Right forelimb (tissue), 1 donor: ENCODE measurements at places on chromosomes 6 and 20.
A peak's percentile ranks its signal among the peaks of the same experiment; 100 is the strongest.

DNA sequence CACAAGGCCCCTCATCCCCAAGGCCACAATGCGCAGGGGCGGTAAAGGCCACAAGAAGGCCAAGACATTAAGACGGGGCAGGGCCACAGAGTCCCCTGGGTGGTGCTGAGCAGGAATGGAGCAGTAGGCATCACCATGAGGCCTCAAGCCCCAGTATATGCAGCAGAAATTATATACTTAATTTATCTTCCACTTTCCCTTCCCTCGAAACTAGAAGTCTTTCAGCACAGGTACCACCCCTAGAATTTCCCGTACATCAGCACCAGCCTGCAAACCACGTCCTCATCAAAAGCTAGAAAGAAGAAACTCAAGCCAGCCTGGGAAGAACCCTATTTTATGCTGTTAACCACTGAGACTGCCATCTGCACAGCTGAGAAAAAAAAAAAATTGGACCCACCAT is 89.4 kb downstream of the PLG start:
- DNase-seq = no peak

- no peak for DNase-seq
Measured at GRCh38 chr6:99745651-99746050, 139.0 kb downstream of the PRDM13 start.

GRCh38 chr20:21388566-21388965 is 8.8 kb downstream of the NKX2-4 start:
- DNase-seq = no peak

DNA sequence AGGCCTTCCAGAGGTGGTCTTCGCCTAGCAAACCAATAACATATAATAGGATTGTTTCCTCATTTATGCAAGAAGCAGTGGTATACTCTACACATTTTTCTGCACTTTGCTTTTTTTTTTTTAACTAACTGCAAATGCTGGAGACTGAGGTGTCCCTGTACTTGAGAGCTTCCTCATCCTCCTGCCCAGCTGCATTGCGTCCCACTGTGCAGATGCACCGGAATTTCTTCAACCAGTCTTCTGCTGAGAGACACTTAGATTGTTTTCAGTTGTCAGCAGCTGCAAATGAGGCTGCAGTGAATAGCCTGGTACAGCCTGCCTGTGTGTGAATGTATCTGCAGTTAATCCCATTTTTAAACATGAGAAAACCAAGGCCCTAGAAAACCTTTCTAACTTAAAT is 11.5 kb downstream of the FGD2 start:
- DNase-seq = no peak

GRCh38 chr6:97423190-97423589 is 140.2 kb upstream of the MMS22L start:
- DNase-seq = no peak

DNA sequence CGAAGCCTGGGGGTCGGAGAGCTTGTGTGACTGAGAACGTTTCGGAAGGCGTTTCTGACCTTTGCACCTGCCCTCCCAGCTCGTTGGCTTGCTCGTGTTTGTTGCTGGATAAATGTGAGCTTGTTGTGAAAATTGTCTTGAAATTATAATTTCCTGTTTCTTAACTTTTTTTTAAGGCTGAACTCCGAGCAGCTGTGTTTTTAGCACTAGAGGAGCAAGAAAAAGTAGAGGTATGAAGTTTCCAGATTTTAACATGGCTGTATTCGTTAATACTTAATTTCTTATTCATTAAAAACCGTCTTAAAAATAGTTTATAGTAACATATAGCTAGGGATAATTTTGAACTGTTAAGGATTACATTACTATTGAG is 672 bp downstream of the CEP43 start:
- DNase-seq = no peak

- DNase-seq = no peak
Measured at GRCh38 chr20:57920971-57921370, 211.2 kb upstream of the PMEPA1 start.

GRCh38 chr6:29552512-29553051 is 7.0 kb downstream of the UBD start:
- DNase-seq = no peak

GRCh38 chr20:41395667-41396664 is 29.3 kb upstream of the EMILIN3 start:
- peak; percentile 74 for DNase-seq

GRCh38 chr6:45892696-45893245 is 122.9 kb downstream of the CLIC5 start:
- no peak for DNase-seq

DNA sequence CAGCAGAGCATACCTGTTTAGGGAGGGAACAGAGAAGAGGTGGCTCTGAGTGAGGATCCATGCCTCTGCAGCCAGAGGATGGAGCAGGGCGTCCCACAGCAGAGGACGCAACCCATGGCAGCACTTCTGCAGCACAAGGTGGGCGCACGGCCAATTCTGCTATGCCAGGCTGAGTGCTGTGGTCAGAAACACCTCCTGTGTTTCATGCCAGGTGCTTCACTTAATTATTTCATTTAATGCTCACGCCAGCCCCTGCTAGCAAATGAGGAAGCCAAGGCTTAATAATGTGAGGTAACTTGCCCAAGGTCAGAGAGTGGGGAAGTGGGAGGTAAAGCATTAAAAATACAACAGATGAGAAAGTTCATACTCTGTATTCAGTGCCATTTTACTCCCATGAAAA is 68.5 kb upstream of the PTGIS start:
- DNase-seq = no peak

- DNase-seq = no peak
Measured at GRCh38 chr6:37260040-37260439, 2.1 kb upstream of the TMEM217 start.

DNA sequence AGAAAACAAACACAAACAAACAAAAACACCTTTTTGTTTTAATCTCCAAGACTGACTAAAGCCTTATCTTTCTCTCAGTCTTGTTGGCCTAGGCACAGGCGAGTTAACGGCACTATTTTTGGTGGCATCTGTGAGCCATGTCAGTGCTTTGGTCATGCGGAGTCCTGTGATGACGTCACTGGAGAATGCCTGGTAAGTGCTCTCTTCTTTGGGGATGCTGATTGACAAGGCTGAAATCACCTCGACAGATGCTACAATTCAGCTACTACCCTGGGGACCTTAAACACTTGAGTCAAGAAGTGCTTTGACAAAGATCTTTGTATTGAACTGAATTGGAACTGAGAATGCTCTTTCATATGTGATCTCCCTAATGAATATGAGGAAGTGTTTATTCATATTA is 384.1 kb downstream of the LAMA2 start:
- DNase-seq = no peak

GRCh38 chr20:50510706-50511542 is 741 bp downstream of the PTPN1 start:
- DNase-seq = no peak

GRCh38 chr20:63442100-63442493 is 30.4 kb downstream of the KCNQ2 start:
- DNase-seq = no peak

DNA sequence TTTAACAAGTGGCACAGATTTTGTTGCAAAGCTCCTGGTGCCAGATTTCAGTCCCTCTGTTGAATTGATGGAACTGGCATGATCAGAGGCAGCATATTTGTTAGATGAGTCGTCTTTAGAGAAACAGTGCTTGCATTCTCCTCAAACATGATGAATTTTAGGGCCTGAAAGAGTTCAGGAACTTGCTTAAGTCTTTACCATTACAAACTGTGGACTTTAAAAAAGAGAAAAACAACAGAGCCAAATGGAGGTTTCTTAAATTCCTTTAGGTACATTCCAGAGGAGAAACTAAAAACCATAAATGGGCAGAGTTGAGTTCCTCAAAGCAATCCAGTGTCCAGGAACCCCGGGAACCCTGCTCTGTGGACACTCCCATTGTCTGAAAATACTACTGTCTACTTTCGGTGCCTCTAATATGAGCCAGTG is 2.5 kb downstream of the GTF2H5 start:
- DNase-seq = no peak

GRCh38 chr20:34185766-34186620 is 55.2 kb upstream of the ASIP start:
- no peak for DNase-seq

GRCh38 chr6:47678739-47679138 is 19.6 kb upstream of the ADGRF4 start:
- no peak for DNase-seq
